Activated T-helper 17 cell treated with anti-CD3 and anti-CD28 coated beads, Interleukin-2, amount 50 U/mL, for 72 hours (primary cell): ENCODE measurements at places on chromosomes 7 and 10.

- H3K27ac ChIP-seq: peak overlapping the region; percentile 41
- ATAC-seq: peak; percentile 98
- H3K4me3 ChIP-seq: peak overlapping the region; percentile 82
- H3K4me1 ChIP-seq: peaks cover 12% of the 10 kb centered on the region
These were observed 101.6 kb downstream of the DYNC2I1 start for GRCh38 chr7:158957921-158958491.

- no peak overlapping the region for H3K27ac ChIP-seq
- no peak for ATAC-seq
- peaks cover 21% of the 10 kb centered on the region for H3K27me3 ChIP-seq
- H3K4me3 ChIP-seq: no peak overlapping the region
- no peaks in the 10 kb centered on the region for H3K4me1 ChIP-seq
These were observed 26.9 kb downstream of the ADCY1 start for GRCh38 chr7:45601094-45601493.

- H3K4me1 ChIP-seq: peaks cover 4% of the 10 kb centered on the region
- H3K27me3 ChIP-seq: no peaks in the 10 kb centered on the region
These were observed 31.1 kb upstream of the TOMM7 start for GRCh38 chr7:22853674-22854157.

GRCh38 chr7:77184463-77184862, 15.2 kb downstream of the FGL2 start:
- no peak overlapping the region for H3K27ac ChIP-seq
- H3K36me3 ChIP-seq: no peaks in the 10 kb centered on the region
- no peaks in the 10 kb centered on the region for H3K4me1 ChIP-seq
- no peak for ATAC-seq
- H3K4me3 ChIP-seq: no peak overlapping the region

DNA sequence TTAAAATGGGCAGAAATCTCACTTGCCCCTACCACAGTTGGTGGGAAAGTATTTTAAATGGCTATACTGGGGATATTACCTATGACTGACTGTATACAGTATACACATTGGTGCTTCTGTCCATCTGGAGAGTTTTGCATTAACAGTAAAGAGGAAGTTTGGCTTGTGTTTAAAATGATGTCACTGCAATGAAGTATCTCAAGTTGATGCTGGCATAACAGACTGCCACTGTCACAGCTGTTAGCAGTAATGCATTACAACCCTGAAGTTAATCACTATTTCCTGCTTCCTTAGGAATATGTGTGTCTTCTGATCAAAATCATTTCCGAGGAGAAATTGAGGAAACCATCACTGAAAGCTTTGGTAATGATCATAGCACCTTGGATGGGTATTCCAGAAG, 1.9 kb downstream of the DKK1 start:
- no peak overlapping the region for H3K27ac ChIP-seq
- no peaks in the 10 kb centered on the region for H3K36me3 ChIP-seq
- ATAC-seq: no peak
- no peak overlapping the region for H3K4me3 ChIP-seq

- H3K4me1 ChIP-seq: peaks cover 4% of the 10 kb centered on the region
- H3K36me3 ChIP-seq: peaks cover 16% of the 10 kb centered on the region
- no peak overlapping the region for H3K4me3 ChIP-seq
- no peak overlapping the region for H3K27ac ChIP-seq
- no peaks in the 10 kb centered on the region for H3K27me3 ChIP-seq
These were observed 1.4 kb upstream of the ASNS start for GRCh38 chr7:97873606-97874005.

- H3K4me3 ChIP-seq: peak overlapping the region; percentile 75
- ATAC-seq: peak; percentile 95
- no peaks in the 10 kb centered on the region for H3K27me3 ChIP-seq
- peaks cover 23% of the 10 kb centered on the region for H3K4me1 ChIP-seq
- peaks cover 7% of the 10 kb centered on the region for H3K36me3 ChIP-seq
These were observed 135.9 kb downstream of the CUX1 start for GRCh38 chr7:101953248-101953819.

GRCh38 chr7:97126483-97127171, 9.1 kb downstream of the SDHAF3 start:
- ATAC-seq: no peak
- peaks cover 8% of the 10 kb centered on the region for H3K4me1 ChIP-seq
- no peaks in the 10 kb centered on the region for H3K27me3 ChIP-seq
- no peak overlapping the region for H3K4me3 ChIP-seq
- no peaks in the 10 kb centered on the region for H3K36me3 ChIP-seq

GRCh38 chr10:111801841-111802240, 381.7 kb downstream of the GPAM start:
- H3K36me3 ChIP-seq: no peaks in the 10 kb centered on the region
- no peak overlapping the region for H3K4me3 ChIP-seq
- no peak for ATAC-seq
- H3K27ac ChIP-seq: no peak overlapping the region
- H3K27me3 ChIP-seq: peaks cover 3% of the 10 kb centered on the region

GRCh38 chr10:18424200-18424599, 227.2 kb downstream of the NSUN6 start:
- H3K4me1 ChIP-seq: no peaks in the 10 kb centered on the region
- H3K36me3 ChIP-seq: no peaks in the 10 kb centered on the region
- ATAC-seq: no peak

GRCh38 chr7:98852826-98853225, 17.0 kb downstream of the TMEM130 start:
- H3K36me3 ChIP-seq: no peaks in the 10 kb centered on the region
- H3K27ac ChIP-seq: no peak overlapping the region
- no peak overlapping the region for H3K4me3 ChIP-seq
- no peak for ATAC-seq

GRCh38 chr10:27998178-27998953, 513 bp downstream of the ODAD2 start:
- peak overlapping the region; percentile 89 for H3K4me3 ChIP-seq
- peak overlapping the region; percentile 58 for H3K27ac ChIP-seq
- H3K4me1 ChIP-seq: peaks cover 7% of the 10 kb centered on the region
- peak; percentile 72 for ATAC-seq
- H3K27me3 ChIP-seq: peaks cover 34% of the 10 kb centered on the region

GRCh38 chr7:157875230-157876179, 538.7 kb downstream of the DNAJB6 start:
- ATAC-seq: peak; percentile 81
- H3K36me3 ChIP-seq: no peaks in the 10 kb centered on the region
- H3K4me1 ChIP-seq: peaks cover 16% of the 10 kb centered on the region
